ENCODE measurements at places on chromosomes 6 and 20. TPM values are rescaled to one million over a fixed set of nuclear protein-coding genes. Genes with fewer than 3 reads are reported as not detected.

The CAGE1 gene
- not detected for total RNA-seq

The ASIP gene
- total RNA-seq, result not detected

The SS18L1 gene
- total RNA-seq, result 75.9 TPM

The DYNLT2 gene
- 2.5 TPM for total RNA-seq

The BMP5 gene
- 5.5 TPM for total RNA-seq

The OPRM1 gene
- 56.7 TPM for total RNA-seq

The ETV7 gene
- not detected for total RNA-seq

The EYS gene
- total RNA-seq, result 1.4 TPM

The CD83 gene
- total RNA-seq, result 32.5 TPM

The CRIP3 gene
- 6.7 TPM for total RNA-seq

The CCN5 gene
- not detected for total RNA-seq

The PTP4A1 gene
- 65.7 TPM for total RNA-seq

The SAMD3 gene
- 19.4 TPM for total RNA-seq

The TSPYL4 gene
- 104 TPM for total RNA-seq

The LY6G5C gene
- total RNA-seq, result 2.5 TPM

The SFTA2 gene
- not detected for total RNA-seq

The GMPR gene
- total RNA-seq, result 10.8 TPM

The BTNL2 gene
- not detected for total RNA-seq

The ZNF311 gene
- 5.8 TPM for total RNA-seq

The GATA5 gene
- total RNA-seq, result not detected

The ADGRB3 gene
- total RNA-seq, result 183 TPM

The PSMG4 gene
- 28.4 TPM for total RNA-seq

The PTCRA gene
- total RNA-seq, result not detected

The PRDM13 gene
- 0.46 TPM for total RNA-seq

The CYP39A1 gene
- 3.7 TPM for total RNA-seq

The HMGCLL1 gene
- 62.5 TPM for total RNA-seq

The SOX4 gene
- total RNA-seq, result 275 TPM

The ARFGEF2 gene
- 40.4 TPM for total RNA-seq

The THBS2 gene
- total RNA-seq, result 14.1 TPM

The BHLHE23 gene
- not detected for total RNA-seq

The MDFI gene
- total RNA-seq, result 21.7 TPM

The SNAP25 gene
- 162 TPM for total RNA-seq

The OR12D3 gene
- not detected for total RNA-seq

The VNN1 gene
- not detected for total RNA-seq

The SYCP2 gene
- 4.2 TPM for total RNA-seq

The SPDEF gene
- not detected for total RNA-seq

The GRM4 gene
- total RNA-seq, result 19.4 TPM

The KCNB1 gene
- 14.8 TPM for total RNA-seq

The NFKBIL1 gene
- 16.1 TPM for total RNA-seq

The MMP24 gene
- 80.5 TPM for total RNA-seq

The JPH2 gene
- 0.46 TPM for total RNA-seq

The TFAP2A gene
- 0.46 TPM for total RNA-seq

The PRL gene
- 0.23 TPM for total RNA-seq

The POU5F1 gene
- not detected for total RNA-seq

The TRIM38 gene
- 0.92 TPM for total RNA-seq

The ID4 gene
- 309 TPM for total RNA-seq

The PLAGL1 gene
- total RNA-seq, result 7.2 TPM

The FAXC gene
- 44.8 TPM for total RNA-seq

The LY6G6D gene
- total RNA-seq, result not detected

Data from diencephalon (tissue), 1 donor.